ENCODE measurements at places on chromosomes 1 and 21. TPM values are rescaled to one million over a fixed set of nuclear protein-coding genes. Genes with fewer than 3 reads are reported as not detected.

GRCh38 chr1:3066250-3066711 is 2.7 kb upstream of the PRDM16 start:
- no peak for DNase-seq

GRCh38 chr1:3313576-3313950 is 140.9 kb upstream of the ARHGEF16 start:
- DNase-seq, result no peak

- DNase-seq, result no peak
Observed at GRCh38 chr1:80194221-80194620, 1187.7 kb upstream of the ADGRL4 start.

GRCh38 chr1:186578325-186579016 is 101.8 kb downstream of the PTGS2 start:
- no peak for DNase-seq

DNA sequence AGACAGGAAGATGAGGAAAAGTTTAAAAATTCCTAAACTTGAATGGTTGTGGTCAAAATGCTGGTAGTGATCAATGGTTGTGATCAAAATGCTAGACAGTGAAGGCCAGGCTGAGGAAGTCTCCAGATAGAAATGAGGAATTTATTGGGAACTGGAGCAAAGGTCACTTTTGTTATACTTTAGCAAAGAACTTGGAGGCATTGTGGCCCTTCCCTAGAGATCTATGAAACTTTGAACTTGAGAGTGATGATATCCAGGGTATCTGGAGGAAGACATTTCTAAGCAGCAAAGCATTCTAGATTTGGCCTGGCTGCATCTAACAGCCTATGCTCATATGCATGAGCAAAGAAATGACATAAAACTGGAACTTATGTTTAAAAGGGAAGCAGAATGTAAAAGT is 35.5 kb upstream of the RABGAP1L start:
- no peak for DNase-seq

DNA sequence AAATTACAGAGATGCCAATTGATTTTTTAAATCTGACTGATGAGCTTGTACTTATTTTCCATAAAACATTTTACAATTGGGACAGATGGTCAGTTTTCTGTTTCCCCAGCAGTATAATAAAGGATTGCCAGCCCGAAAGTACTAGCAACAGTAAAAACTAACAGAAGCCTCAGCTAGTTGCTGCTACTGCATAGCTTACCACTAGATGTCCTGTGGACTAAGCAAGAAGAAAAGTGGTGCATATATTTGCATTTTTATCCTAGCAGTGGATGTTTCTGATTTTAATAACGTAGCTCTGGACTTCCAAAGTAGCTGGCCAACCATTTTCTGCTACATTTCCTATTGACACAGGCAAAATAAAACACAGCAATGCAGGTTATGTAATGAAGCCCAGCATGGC is 241.5 kb downstream of the BARHL2 start:
- no peak for DNase-seq

DNA sequence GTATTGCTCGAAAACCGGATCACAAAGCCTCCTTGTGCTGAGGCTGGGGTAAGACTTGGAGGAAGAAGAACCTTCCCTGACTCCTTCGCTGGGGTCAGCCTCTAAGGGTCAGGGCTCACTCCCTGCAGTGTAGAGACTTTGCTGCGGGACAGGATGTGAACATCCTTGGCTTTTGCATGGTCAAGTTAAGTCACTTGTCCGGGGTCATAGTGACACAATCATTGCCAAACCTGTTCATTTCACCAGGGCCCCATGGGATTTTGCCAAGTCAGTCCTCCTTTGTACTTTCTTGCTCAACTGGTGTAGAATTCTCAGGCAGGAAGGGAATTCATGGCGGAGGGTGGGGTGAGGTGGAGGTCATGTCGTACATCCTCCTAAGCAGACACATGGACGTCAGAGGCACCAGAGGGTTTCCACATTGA is 24.7 kb upstream of the IL10 start:
- DNase-seq, result no peak

- no peak for DNase-seq
Observed at GRCh38 chr1:110749960-110750359, 75.2 kb upstream of the KCNA3 start.

GRCh38 chr1:51000651-51001050 is 30.6 kb downstream of the CDKN2C start:
- no peak for DNase-seq

DNA sequence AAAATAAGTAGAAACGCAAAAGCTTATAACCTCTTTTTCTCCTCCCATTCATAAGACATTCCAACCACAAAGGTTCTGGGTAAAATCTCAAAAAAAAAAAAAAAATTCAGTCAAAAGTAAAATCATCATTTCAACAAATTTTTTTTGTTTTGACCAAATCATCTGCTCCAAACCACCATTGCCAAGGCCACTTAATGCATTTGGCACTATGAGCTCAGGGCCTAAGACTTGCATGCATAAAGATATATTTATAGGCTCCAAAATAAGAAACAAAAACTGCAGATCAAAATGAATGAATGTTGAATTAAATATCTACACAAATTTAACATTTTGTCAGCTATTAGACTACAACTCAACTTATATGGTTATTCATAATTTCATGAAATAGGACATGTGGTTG is 331.1 kb upstream of the NFIA start:
- no peak for DNase-seq

DNA sequence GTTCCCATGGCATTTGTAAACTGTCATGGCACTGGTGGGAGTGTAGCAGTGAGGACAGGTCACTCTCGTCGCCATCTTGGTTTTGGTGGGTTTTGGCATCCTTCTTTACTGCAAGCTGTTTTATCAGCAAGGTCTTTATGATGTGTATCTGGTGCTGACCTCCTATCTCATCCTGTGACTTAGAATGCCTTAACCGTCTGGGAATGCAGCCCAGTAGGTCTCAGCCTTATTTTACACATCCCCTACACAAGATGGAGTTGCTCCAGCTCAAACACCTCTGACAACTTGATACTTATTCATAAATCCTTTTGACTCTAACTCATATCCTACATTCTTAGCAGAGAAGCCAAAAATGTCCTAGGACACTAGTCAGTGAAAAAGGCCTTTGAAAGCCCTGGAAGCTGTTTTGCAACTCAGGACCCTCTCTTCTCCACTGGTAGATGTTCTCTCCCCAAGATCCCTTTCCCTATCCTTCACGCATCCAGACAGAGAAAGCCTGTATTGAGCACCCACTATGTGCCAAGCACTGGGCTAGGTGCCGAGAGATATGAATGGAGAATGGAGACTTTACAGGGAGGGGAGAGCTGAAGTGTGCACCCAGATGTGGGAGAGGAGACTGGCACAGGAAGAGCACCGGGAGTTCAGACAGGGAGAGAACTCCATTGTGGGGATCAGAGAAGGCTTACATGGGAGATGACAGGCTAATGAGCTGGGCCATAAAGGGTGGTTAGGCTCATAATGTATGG is 6.7 kb upstream of the CSRP1 start:
- DNase-seq, result no peak

GRCh38 chr21:40200126-40200525 is 332.9 kb downstream of the PCP4 start:
- DNase-seq, result no peak

- no peak for DNase-seq
Observed at GRCh38 chr1:87805666-87806378, 477.1 kb downstream of the LMO4 start.

GRCh38 chr1:217021956-217022355 is 298.7 kb upstream of the ESRRG start:
- DNase-seq, result no peak

- no peak for DNase-seq
Observed at GRCh38 chr1:248857201-248857600, 1.7 kb downstream of the ZNF692 start.

DNA sequence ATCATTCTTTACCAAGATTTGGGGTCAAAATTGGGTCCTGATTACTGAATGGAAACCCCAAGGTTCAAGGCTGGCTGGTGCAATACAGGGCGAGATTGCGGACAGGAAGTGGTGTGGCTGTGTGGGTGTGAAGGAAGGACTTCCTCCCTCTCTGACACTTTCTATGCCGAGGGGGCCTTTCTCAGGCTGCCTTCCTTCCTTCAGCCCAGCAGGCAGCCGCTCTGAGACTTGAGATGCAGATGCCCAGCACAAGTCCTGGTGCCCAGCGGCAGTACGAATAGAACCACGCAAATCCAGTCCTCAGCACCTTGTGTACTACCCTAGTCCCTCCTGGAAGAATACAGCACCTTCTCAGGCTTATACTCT is 16.3 kb downstream of the BATF3 start:
- DNase-seq, result peak; percentile 96

GRCh38 chr1:155970531-155971167 is 7.7 kb downstream of the ARHGEF2 start:
- peak; percentile 58 for DNase-seq

GRCh38 chr1:94721240-94721639 is 98.9 kb upstream of the SLC44A3 start:
- no peak for DNase-seq

DNA sequence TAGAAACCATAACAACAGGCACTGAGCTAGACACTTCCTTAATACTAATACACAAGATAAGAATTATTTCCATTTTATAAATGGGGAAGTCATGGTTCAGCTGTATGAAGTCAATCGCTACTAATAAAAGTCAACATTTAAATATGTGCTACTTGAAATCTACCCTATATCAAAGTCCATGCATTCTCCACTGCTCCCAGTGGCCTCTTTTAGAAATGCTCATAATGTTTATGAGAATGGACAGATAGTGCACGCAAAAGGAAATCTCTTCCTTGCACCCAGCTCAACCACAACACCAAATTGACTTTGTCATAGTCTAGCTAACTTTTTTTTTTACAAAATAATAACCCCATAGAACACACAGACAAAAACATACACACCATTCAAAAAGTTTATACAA is 281.7 kb upstream of the CXADR start:
- DNase-seq, result no peak

DNA sequence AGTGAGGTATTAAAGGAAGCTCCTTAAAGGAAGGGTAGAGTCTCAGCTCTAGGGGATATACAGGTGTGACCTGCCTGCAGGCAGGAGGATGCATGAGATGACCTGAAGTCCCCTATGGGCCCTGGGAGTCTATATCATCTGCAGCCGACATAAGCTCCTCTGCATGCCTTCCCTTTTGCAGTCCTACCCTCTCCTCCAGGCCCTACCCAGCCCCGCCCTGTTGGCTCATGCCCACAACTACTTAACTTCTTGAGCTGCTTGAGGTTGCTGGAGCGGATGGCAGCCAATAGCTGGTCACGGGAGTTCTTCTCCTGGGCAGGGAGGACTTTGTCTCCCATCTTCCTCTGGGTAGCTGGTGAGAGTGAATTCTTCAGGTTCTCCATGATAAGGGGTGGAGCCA is 10.3 kb downstream of the SHISA4 start:
- no peak for DNase-seq

The TSPEAR gene
- total RNA-seq, result not detected

The C1QB gene
- not detected for total RNA-seq

The AZIN2 gene
- total RNA-seq, result 7.8 TPM

The VSIG8 gene
- total RNA-seq, result not detected

The GABPB2 gene
- 23.9 TPM for total RNA-seq

The PRRX1 gene
- not detected for total RNA-seq

The WNT4 gene
- total RNA-seq, result not detected

The POU3F1 gene
- 0.09 TPM for total RNA-seq

The TGFB2 gene
- total RNA-seq, result not detected

The MAEL gene
- not detected for total RNA-seq
